ENCODE measurements at places on chromosomes 7 and 10.

GRCh38 chr7:42024537-42024936 lies 212.5 kb downstream of the GLI3 start:
- DNase-seq: no peak

- no peak for DNase-seq
Observed at GRCh38 chr7:67450171-67450570, 453.5 kb downstream of the TYW1 start.

DNA sequence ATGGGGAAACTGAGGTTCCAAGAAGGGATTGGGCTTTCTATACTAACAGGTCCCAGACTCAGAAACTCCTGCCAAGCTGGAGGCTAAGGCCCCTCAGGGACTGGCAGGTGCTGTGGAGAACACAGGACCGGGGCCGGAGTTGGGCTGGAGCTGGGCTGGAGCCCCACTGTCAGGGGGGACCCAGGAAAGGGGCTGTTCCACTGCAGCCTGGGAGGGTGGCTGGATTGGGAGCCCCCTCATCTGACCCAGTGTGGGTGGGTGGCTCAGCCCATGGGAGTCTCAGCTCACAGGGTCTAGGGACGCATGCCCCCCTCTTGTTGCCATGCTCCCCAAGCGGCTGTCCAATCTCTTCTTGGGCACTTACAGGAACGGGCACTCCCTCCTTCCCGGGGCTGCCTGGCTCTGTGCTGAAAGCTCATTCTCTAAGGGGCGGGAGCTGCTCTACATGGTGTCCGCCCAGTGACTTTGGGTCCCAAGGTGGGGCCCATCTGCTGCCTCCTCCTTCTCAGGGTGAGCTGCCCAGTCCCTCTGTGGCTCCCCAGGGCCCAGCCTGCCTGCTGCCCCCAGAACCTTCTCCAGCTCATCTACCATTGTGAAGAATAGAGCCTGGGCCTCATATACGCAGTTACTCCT lies 126.5 kb downstream of the MYL10 start:
- no peak for DNase-seq

- DNase-seq: no peak
Observed at GRCh38 chr7:105963038-105963667, at the start of gene CDHR3. TSS of gene CDHR3 (plus strand) at chr7:105963264. CDS start at chr7:105963319, 55 bp downstream.

DNA sequence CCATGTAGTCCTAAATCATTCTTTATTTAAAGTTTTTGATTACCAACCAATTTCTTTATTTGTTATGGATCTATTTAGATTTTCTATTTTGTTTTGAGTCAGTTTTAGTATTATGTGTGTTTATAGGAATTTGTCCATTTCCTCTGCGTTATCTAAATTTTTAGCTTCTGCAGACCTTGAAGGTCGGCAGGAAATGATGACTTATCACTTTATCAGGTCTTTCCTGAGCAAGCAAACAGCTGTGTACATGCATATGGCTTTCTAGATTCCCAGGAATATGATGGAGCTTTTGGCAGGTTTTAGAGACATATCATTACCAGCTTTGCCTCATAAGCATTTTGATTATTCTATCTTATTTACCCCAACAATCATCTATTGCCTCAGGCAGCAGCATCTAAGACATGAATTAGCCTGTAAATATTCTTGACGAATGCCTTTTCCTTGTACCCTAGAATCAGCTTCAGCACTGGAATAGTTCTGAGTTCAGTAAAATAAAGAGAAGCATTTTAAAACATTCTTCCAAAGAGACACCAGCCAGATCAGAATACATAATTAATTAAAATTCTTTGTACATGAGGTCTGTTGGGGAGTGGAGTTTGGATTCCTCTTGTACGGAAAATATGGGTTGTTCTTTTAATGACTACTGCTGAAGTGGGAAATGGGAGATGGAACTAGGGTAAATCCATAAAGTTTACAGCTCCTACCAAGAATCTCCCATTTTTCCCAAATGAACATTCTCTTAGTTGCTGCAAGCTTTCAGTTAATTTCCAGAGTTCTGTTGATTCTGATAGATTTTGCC lies 408.8 kb upstream of the SEMA3C start:
- no peak for DNase-seq

- DNase-seq: no peak
Observed at GRCh38 chr7:30252885-30253795, 31.3 kb upstream of the ZNRF2 start.

DNA sequence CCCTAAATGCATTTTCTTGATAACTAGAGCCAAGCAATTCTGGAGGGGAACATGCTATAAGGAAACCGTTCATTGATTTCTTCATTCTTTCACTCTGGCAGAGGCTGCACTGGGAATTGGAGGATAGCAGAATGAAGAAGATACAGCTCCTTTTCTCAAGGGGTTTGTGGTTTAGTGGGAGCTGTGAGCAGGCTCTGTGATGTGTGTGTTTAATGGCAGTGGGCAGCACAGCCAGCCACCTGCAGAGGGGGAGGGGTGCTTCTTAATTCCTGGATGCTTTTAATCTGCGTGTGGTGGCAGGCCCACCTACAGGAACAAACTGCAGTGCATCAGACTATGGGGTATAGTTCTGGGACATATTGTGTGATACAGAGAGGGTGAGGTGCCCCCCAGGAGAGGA lies 31.9 kb downstream of the RPS24 start:
- DNase-seq: no peak

GRCh38 chr10:77548671-77549070 lies 88.9 kb downstream of the KCNMA1 start:
- DNase-seq: no peak

DNA sequence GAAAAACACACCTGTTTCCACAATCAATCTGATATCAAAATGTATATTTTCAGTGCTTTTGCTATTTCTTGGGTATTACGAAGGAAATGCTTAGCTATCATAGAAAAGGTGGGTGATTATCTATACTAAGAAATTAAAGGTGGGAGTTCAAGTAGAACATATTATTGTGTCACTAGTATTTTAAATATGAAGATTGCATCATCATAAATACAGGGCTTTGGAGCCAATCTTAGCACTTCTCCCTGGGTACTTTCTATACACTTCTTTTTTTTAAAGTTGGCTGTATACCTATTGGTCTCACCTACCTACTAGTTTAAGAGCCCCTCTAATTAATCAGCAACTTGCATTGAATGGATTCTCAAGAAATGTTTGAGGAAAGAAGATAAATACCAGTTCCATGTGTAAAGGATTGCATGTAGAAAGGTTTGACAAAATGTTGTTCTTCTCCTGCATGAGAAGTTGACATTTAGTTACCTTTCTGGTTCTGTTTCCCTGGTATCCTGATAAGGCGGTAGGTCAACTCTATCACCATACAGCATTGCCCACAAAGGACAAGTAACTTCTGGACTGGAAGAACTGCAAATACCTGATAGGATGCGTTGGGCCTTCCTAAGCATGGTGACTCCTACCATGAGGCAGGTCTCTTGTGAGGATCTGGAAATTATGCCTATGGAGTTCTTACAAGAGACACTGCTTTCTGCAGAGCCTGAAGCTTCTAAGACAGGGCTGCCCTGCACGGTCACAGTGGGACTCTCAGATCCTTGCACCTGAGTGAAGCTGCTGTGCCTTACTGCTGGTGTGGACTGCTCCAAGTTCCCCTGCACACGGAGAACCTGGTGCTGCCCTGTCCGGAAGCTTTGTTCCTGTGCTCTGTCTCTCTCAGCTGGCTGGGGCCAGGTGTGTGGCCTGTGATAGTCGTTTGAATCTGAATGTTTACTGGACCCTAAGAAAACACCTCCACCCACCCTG lies 32.1 kb upstream of the PDSS1 start:
- DNase-seq: no peak

DNA sequence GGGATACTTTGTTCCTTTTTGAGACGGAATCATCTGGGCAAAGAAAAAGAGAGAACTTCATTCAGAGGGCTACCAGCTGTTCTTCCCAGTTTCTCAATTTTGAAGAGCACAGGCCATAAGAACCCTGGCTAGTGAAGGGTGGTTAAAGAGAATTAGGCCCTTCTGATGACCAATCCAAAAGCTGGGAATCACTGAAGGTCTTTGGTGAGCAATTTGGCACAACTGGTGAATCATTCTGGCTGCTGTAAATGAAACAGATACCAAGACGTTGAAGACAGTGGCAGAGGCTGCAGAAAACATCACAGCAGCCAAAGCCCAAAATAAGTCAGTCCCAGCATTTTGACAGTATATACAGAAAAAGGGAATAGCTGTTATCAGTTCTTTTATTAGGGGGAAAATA lies 5.1 kb downstream of the RAPGEF5 start:
- no peak for DNase-seq

DNA sequence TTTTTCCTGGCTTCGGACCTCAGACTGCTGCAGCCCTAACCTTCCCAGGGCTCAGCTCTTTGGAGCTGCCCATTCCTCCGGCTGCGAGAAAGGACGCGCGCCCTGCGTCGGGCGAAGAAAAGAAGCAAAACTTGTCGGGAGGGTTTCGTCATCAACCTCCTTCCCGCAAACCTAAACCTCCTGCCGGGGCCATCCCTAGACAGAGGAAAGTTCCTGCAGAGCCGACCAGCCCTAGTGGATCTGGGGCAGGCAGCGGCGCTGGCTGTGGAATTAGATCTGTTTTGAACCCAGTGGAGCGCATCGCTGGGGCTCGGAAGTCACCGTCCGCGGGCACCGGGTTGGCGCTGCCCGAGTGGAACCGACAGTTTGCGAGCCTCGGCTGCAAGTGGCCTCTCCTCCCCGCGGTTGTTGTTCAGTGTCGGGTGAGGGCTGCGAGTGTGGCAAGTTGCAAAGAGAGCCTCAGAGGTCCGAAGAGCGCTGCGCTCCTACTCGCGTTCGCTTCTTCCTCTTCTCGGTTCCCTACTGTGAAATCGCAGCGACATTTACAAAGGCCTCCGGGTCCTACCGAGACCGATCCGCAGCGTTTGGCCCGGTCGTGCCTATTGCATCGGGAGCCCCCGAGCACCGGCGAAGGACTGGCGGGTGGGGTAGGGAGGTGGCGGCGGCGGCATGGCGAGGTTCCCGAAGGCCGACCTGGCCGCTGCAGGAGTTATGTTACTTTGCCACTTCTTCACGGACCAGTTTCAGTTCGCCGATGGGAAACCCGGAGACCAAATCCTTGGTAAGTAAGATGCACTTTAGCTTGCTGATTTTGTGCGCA lies at the start of gene PLXDC2:
Gene PLXDC2 (plus strand): TSS at position 22 of the 820 bp plus-strand sequence.
- no peak for DNase-seq

- DNase-seq: no peak
Observed at GRCh38 chr10:77835669-77836086, 90.9 kb downstream of the DLG5 start.

DNA sequence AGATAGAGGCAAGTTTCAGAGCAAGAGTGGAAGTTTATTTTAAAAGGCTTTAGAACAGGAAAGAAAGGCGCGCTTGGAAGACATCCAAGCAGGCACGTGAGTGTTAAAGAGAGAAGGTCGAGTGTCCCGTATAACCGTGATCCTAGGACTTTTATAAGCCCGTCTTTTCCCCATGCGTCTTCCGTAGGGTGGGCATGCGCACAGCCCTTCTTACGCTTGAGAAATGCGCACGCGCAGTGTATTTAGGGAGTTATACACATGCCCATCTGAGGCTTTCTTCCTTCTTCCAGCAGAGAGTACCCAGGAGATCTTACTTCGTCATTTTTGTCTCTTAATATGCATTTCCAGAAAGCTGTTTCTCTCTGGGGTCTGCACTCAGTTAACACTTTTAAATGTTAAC lies 52.4 kb downstream of the CALD1 start:
- no peak for DNase-seq
